ENCODE measurements at places on chromosomes 7 and 10.

- no peak for DNase-seq
Measured at GRCh38 chr7:52726986-52727385, 308.4 kb upstream of the POM121L12 start.

- peak; percentile 73 for DNase-seq
Measured at GRCh38 chr7:101814081-101814990, 3.1 kb upstream of the CUX1 start.

DNA sequence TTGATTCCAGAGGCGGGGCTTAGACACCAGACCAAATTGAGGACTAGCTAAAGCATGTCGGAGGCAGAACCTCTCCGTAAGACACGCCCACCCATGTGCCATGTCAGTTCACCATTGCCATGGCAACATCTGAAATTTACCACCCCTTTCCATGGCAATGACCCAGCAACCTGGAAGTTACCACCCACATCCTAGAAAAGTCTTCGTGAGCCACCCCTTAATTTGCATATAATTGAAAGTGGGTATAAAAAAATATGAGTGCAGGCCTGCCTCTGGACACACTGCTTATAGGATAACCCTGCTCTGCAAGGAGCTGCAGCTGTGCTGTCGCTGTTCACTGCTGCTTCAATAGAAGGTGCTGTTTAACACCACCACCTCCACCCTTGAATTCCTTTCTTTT is 28.0 kb downstream of the TMEM270 start:
- DNase-seq, result peak; percentile 46

DNA sequence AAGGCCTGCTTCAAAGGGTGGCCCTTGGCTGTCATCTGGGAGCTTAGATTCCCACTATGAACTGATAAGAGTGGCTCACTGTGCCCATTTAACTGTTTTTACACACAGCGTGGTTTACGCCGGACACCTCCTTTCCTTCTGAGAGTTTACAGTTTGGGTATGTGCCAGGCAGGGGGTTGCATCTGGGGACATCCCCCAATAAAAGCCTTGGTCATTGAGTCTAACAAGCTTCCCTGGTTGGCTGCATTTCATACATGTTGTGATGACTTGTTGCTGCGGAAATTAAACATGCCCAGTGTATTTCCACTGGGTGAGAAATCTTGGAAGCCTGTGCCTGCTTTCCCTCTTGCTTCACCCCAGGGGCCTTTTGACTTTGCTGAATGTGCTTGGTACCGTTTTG is 264.1 kb upstream of the NPY start:
- no peak for DNase-seq

- DNase-seq, result no peak
Measured at GRCh38 chr10:356452-356851, 221.2 kb downstream of the ZMYND11 start.

GRCh38 chr7:95549818-95550529 is 46.3 kb downstream of the PDK4 start:
- no peak for DNase-seq

GRCh38 chr7:88202278-88202677 is 17.6 kb downstream of the SRI start:
- DNase-seq, result no peak

DNA sequence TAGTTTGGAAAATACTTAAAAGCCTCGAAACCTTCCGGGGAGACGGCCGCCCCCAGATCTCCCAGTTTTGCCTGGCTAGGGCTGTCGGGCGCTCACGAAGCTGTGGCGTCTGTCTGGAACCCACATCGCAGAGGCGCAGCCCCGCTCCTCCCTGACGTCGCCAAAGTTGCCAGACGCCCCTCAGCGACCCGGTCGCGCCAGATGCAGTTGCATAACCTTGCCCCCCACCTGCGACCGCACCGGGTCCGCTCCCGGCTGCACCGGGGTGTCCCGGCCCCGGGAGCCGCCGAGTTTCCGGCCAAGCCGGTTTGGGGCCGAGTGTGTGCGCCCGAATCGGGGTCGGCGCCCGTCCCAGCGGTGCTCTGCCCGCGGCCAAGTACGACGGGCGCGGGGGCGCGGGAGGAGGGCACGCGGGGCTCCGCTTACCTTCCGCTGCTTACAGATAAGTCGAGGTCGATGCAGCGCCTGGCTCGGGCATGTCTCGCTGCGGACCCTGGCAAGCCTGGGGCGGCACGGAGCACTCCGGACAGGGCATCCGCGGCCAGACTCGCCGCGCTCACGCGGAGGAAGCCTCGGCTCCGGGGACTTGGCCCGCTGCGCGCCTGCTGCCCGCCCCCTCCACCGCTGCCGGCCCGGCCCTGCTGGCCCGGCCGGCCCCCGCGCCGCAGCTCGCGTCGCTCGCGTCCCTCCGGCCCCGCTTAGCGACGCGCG is 665 bp downstream of the INSYN2A start:
- DNase-seq, result no peak

DNA sequence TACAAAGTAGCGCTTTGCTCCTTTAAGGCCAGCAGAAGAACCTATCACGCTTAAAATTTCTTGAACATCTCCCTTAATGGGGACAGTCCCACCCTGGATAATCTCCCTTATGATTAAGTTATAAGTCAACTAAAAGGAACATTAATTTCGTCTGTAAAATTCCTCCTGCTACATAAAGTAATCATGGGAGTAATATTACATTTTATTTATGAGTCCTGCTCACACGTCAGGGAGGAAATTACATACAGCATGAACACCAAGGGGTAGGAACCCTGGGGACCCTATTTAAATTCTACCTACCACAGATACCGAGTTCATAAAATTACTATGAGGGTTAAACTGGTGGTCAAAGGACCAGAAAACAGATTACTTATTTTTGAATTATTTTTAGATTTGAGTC is 926.6 kb upstream of the MBL2 start:
- DNase-seq, result no peak

GRCh38 chr7:69776611-69777010 is 178.3 kb downstream of the AUTS2 start:
- no peak for DNase-seq

- no peak for DNase-seq
Measured at GRCh38 chr7:76998285-76998589, 33.9 kb downstream of the SPDYE17 start.

- DNase-seq, result peak; percentile 1
Measured at GRCh38 chr10:63901228-63901627, 380.0 kb downstream of the REEP3 start.

DNA sequence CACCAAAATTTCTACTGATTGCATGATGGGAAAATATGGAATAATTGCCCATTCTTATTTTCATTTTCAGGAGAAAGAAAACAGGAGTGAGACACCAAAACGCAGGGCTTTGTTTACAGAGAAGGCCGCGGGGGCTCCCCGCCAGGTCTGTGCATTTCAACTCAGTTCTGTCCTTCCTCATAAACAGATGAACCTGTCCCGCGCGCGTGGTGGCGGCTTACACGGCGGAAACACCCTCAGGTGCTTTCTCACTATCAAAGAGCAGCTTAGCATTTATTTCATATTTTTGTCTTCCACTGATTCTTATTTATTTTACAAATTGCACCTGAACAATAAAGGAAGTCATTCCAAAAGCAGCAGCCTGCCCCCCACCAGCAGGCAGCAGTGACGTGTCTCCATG is 579.4 kb downstream of the PTPRN2 start:
- no peak for DNase-seq

GRCh38 chr7:131225619-131226513 is 101.8 kb upstream of the MKLN1 start:
- DNase-seq, result no peak

DNA sequence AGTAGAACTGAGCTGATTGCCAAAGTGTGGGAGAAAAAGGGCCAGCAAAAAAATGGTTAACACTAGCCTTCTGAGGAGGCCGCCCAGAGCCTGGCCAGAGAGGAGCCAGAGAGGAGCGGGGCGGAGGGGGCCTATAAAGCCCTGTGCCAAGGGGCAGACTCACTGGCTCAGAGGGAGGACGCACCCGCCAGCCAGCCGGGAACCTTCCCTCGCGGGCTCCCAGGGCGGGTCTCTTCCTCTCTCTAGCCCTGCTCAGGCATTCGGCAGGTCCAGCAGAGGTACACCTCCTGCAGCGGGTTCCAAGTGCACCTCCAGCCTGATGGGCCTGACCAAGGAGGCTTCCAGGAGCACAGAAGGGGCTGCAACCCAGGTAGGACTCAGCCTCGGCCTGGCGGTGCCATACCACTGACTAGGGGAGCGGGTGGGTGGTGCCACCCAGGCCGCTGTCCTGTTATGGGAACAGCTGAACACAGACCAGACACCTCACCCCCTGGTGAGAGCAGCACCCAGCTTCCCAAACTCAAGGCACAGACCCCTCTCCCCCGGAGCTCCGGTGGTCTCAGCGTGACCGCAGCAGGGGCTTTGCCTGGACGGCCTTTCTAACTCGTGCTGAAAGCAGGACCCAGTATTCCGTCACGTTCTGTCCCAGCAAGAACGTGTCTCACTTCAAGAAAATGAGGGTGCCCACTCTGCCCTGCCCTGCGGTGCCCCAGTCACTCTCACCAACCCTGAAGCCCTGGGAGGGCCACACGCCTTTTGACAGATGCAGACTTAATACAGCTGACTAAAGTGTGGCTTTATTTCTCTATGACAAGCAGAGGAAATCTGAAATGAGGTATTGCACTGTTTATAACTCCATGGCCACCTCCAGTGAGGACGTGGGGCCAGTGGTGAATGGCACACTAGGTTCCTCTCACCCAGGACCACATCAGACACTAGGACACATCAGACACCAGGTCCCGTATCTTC is at the start of gene GPER1:
TSS of gene GPER1 (plus strand) at position 162 of the 969 bp plus-strand sequence. CDS start 3,616 bp downstream, outside the sequence.
- peak; percentile 9 for DNase-seq

- DNase-seq, result peak; percentile 60
Measured at GRCh38 chr7:66627151-66627681, 1.5 kb upstream of the KCTD7 start.

- no peak for DNase-seq
Measured at GRCh38 chr7:46134385-46134784, 213.3 kb upstream of the IGFBP3 start.

DNA sequence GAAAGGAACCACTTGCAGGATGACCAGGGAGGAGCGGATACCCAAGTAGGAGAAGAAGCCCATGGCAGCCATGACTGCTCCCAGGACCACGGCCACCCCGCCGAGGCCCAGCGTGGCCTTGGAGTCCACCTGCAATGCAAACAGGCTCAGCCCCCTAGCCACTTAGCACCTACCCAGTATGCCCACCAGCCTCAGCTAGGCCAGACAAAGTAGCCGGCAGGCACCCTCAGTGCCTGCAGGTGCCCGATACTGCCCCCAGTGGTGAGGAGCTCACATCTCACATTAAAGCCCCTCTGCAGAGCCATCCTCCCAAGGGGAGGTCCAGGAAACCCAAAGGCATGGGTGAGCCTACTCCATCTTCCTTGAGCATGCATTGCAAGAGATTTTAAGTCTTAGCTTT is 6.6 kb downstream of the NPC1L1 start:
- peak; percentile 59 for DNase-seq

DNA sequence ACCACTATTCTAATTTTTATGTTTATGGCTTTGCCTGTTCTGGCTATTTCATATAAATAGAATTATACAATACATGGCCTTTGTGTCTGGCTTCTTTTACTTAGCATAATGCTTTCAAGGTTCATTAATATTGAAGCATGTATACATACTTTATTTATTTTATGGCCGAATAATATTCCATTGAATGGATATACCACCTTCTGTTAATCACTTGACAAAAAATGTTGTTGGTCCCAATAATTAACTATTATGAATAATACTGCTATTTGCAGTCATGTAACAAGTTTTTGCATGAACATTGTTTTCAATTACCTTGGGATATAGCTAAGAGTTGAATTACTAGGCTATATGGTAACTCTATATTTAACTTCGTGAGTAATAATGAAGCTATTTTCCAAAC is 767.5 kb downstream of the INHBA start:
- DNase-seq, result no peak

GRCh38 chr7:81908220-81908619 is 138.4 kb upstream of the HGF start:
- no peak for DNase-seq

DNA sequence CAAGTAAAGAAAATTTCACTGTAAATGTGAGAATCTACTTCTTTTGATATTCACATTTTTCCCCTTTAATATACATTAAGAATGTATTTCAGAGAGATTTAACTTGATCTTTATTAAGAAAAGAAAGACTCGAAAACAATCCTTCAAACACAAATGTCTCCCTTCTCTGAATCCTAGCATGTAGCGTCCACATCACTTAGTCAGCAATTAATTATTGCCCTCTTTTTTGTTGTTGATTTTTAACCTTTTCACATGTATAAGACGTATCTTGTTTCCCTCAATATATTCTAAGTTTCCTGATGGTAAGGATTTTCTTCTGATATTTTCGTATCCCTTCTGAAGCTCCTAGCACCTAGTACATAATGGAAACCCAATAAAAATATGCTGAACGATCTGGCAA is 6.6 kb downstream of the PDE1C start:
- no peak for DNase-seq

DNA sequence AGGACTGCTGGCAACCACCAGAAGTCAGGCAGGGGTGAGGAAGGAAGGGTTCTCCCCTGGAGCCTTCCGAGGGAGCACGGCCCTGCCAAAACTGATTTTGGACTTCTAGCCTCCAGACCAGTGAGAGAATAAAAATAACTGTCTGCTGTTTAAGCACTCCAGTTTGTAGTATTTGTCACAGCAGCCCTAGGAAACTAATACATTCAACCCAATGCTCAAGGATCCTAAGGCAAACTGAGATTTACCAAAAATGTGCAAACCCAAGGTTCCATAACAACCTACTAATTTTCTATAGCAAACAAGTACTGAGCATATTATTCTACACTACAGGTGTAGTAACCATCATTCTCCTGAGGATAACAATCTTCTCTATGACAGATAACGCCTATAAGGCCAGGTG is 18.6 kb downstream of the ARHGAP12 start:
- DNase-seq, result no peak

- no peak for DNase-seq
Measured at GRCh38 chr10:44756216-44756615, 154.9 kb upstream of the TMEM72 start.

- DNase-seq, result no peak
Measured at GRCh38 chr10:73094986-73095480, 1.6 kb downstream of the P4HA1 start.

GRCh38 chr7:137583172-137583571 is 239.6 kb upstream of the PTN start:
- no peak for DNase-seq

GRCh38 chr7:141118767-141119166 is 44.9 kb downstream of the TMEM178B start:
- no peak for DNase-seq

GRCh38 chr7:41830271-41830670 is 127.4 kb upstream of the INHBA start:
- DNase-seq, result no peak

Measured in KBM-7 (cell line).